CD14-positive monocyte (primary cell): ENCODE measurements at places on chromosomes 4 and X.

DNA sequence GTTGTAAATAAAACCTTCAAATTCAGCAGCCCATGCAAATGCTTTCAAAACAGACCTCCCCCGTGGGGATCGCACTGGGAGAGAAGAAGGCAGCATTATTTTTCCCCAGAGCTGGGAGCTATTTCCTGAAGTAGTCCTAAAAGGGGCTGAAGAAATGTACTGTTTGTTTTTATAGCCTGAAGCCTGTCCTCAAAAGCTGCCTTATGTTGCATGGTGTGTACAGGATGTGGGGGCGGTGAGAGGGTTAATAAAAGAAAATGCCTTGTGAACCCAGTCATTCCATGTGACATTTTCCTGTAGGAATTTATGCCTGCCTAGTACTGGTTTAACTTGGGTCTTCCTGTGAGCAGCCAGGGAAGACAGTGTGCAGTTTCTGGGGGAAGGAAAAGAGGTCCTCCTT lies 144.1 kb downstream of the SOWAHB start:
- H3K4me1 ChIP-seq: no peaks in the 10 kb centered on the region
- H3K36me3 ChIP-seq: no peaks in the 10 kb centered on the region
- H3K4me3 ChIP-seq: no peak overlapping the region
- H3K27ac ChIP-seq: no peak overlapping the region
- peaks cover 2% of the 10 kb centered on the region for H3K27me3 ChIP-seq
- no peak for DNase-seq

- H3K36me3 ChIP-seq: no peaks in the 10 kb centered on the region
- no peak overlapping the region for H3K27ac ChIP-seq
- no peaks in the 10 kb centered on the region for H3K4me1 ChIP-seq
- no peak for DNase-seq
- H3K4me3 ChIP-seq: no peak overlapping the region
Observed at GRCh38 chr4:109359040-109359646, 56.7 kb upstream of the COL25A1 start.

GRCh38 chrX:131405497-131405896 lies 116.4 kb upstream of the IGSF1 start:
- H3K27me3 ChIP-seq: no peaks in the 10 kb centered on the region
- no peaks in the 10 kb centered on the region for H3K4me1 ChIP-seq
- no peak overlapping the region for H3K27ac ChIP-seq
- H3K4me3 ChIP-seq: no peak overlapping the region

- no peak for DNase-seq
- no peaks in the 10 kb centered on the region for H3K36me3 ChIP-seq
- H3K27me3 ChIP-seq: peaks cover 7% of the 10 kb centered on the region
- H3K4me3 ChIP-seq: no peak overlapping the region
- peaks cover 9% of the 10 kb centered on the region for H3K4me1 ChIP-seq
Observed at GRCh38 chr4:121873604-121874003, 3.3 kb upstream of the BBS7 start.

DNA sequence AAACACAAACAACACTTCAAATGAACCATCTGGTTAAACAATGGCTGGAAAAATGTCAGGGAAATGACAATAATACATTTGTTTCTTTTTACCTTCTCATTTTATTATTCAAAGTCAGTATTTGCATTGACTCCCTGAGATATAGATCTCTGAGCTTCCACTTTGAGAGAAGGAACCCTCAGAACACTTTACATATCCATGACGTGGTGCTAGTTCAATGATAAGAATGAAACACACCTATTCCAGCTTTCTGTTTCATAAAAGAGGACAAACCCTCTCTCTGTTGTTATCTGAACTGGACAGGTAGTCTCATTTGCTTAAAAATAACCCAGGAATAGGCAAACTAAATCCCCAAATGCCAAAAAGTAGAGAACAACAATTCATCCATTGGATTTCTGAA lies 65.3 kb upstream of the CCSER1 start:
- no peak overlapping the region for H3K27ac ChIP-seq
- no peaks in the 10 kb centered on the region for H3K36me3 ChIP-seq
- no peaks in the 10 kb centered on the region for H3K4me1 ChIP-seq

- H3K36me3 ChIP-seq: no peaks in the 10 kb centered on the region
- no peak for DNase-seq
- H3K27me3 ChIP-seq: no peaks in the 10 kb centered on the region
- no peaks in the 10 kb centered on the region for H3K4me1 ChIP-seq
- H3K27ac ChIP-seq: no peak overlapping the region
- H3K4me3 ChIP-seq: no peak overlapping the region
Observed at GRCh38 chr4:109005523-109005922, 242.7 kb upstream of the ETNPPL start.

DNA sequence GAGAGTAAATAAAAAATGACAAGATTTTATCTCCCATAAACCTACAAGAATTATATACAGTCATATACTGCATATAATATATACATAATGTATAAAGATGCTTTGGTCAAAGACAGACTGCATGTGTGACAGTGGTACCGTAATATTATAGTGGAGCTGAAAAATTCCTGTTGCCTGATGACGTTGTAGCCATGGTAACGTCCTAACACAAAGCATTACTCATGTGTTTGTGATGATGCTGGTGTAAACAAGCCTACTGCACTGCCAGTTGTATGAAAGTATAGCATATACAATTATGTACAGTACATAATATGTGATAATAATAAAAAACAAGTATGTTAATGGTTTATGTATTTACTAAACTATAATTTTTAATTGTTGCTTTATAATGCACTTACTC lies 245.2 kb upstream of the CENPE start:
- H3K4me1 ChIP-seq: no peaks in the 10 kb centered on the region
- H3K4me3 ChIP-seq: no peak overlapping the region

- H3K27me3 ChIP-seq: no peaks in the 10 kb centered on the region
- H3K27ac ChIP-seq: no peak overlapping the region
- H3K4me3 ChIP-seq: no peak overlapping the region
- peaks cover under 1% of the 10 kb centered on the region for H3K4me1 ChIP-seq
- peaks cover 20% of the 10 kb centered on the region for H3K36me3 ChIP-seq
Observed at GRCh38 chr4:158255727-158256324, 45.5 kb downstream of the TMEM144 start.

- no peaks in the 10 kb centered on the region for H3K4me1 ChIP-seq
- DNase-seq: no peak
- no peak overlapping the region for H3K27ac ChIP-seq
- H3K4me3 ChIP-seq: no peak overlapping the region
- no peaks in the 10 kb centered on the region for H3K36me3 ChIP-seq
- no peaks in the 10 kb centered on the region for H3K27me3 ChIP-seq
Observed at GRCh38 chrX:84873176-84873575, 130.5 kb upstream of the APOOL start.

DNA sequence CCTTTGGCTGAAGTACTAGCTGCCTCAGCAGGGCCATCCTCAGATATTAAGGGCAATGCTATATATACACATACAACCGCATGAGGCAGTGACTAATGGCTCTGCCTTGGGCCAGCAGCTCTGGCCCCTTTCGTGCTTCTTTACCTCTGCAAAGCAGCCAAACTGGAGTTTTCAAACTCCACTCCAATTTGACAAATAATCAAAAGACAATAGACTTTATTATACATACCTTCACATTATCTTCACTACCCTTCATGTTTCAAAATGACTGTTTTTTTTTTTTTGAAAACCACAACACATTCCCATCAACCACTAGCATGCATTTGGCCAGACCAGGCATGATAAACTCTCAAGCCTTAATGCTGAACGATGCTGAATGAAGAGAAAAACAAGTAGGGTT lies 187.7 kb downstream of the ENOX2 start:
- no peak for DNase-seq
- no peaks in the 10 kb centered on the region for H3K27me3 ChIP-seq
- H3K36me3 ChIP-seq: no peaks in the 10 kb centered on the region
- H3K4me1 ChIP-seq: no peaks in the 10 kb centered on the region
- H3K27ac ChIP-seq: no peak overlapping the region
- H3K4me3 ChIP-seq: no peak overlapping the region

DNA sequence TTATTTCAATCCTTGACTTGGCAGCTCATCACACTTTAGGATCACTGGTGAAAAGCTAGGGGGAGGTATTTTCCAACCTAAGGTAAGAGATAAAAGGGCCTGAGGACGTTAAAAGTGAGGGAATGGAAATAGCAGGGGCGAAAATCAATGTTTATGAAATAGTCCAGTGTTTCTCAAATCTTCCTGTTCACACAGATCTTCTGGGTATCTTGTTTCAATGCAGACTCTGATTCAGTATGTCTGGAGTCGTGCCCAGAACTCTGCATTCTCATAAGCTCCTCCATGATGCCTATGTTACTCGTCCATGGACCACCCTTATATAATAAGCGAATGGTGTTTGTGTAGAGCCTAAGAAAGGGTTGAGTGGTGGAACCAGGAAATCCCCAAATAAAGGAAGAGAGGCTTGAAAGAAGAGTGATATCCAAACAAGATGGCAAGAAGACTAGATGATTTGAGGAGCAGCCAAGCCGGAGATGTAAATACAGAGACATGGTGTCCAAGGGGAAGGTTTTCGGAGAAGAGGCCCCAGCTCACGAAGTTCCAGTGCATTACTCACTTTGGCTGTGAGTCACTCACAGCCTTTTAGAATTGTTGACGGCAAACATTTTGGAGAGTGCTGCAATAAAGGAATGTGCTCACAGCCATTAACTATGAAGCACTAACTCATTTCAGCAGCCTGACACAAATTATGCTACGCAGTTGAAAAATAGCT lies 215.6 kb upstream of the PPARGC1A start:
- H3K4me3 ChIP-seq: no peak overlapping the region
- no peak overlapping the region for H3K27ac ChIP-seq
- no peaks in the 10 kb centered on the region for H3K4me1 ChIP-seq
- H3K27me3 ChIP-seq: no peaks in the 10 kb centered on the region

- H3K27ac ChIP-seq: no peak overlapping the region
- H3K27me3 ChIP-seq: no peaks in the 10 kb centered on the region
- no peak overlapping the region for H3K4me3 ChIP-seq
- no peaks in the 10 kb centered on the region for H3K36me3 ChIP-seq
- no peaks in the 10 kb centered on the region for H3K4me1 ChIP-seq
Observed at GRCh38 chr4:138086611-138087041, 155.5 kb downstream of the SLC7A11 start.

GRCh38 chr4:90546114-90546513 lies 418.9 kb downstream of the CCSER1 start:
- no peak overlapping the region for H3K27ac ChIP-seq
- peaks cover 3% of the 10 kb centered on the region for H3K4me1 ChIP-seq
- no peaks in the 10 kb centered on the region for H3K36me3 ChIP-seq
- H3K27me3 ChIP-seq: no peaks in the 10 kb centered on the region

GRCh38 chr4:127580300-127580699 lies 52.5 kb upstream of the INTU start:
- no peaks in the 10 kb centered on the region for H3K4me1 ChIP-seq
- H3K27me3 ChIP-seq: no peaks in the 10 kb centered on the region
- no peak overlapping the region for H3K27ac ChIP-seq
- DNase-seq: no peak
- no peak overlapping the region for H3K4me3 ChIP-seq
- H3K36me3 ChIP-seq: no peaks in the 10 kb centered on the region

DNA sequence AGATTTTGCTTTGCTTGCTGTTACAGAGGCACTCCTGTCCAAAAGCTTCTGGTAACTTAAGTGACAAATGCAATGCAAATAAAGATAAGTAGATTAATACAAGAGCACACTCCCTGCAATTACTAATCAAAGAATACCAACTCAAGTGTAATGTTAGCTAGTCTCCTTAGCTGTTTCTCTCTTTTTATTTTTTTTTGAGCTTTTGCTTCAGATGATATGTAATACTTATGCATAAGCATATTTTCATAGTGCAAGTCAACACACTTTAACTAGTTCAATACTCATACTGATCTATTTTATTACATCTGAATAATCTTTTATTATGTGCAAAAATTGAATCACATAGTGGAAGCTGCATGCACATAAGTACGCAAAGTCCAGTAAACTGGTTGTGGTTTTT lies 2.7 kb downstream of the SLC7A11 start:
- no peaks in the 10 kb centered on the region for H3K36me3 ChIP-seq
- peaks cover 14% of the 10 kb centered on the region for H3K4me1 ChIP-seq
- no peak overlapping the region for H3K27ac ChIP-seq
- no peaks in the 10 kb centered on the region for H3K27me3 ChIP-seq
- no peak for DNase-seq

- DNase-seq: no peak
- H3K36me3 ChIP-seq: peaks cover 83% of the 10 kb centered on the region
- H3K27me3 ChIP-seq: no peaks in the 10 kb centered on the region
- no peaks in the 10 kb centered on the region for H3K4me1 ChIP-seq
- H3K27ac ChIP-seq: no peak overlapping the region
- no peak overlapping the region for H3K4me3 ChIP-seq
Observed at GRCh38 chr4:145154573-145154972, 25.8 kb downstream of the OTUD4 start.

DNA sequence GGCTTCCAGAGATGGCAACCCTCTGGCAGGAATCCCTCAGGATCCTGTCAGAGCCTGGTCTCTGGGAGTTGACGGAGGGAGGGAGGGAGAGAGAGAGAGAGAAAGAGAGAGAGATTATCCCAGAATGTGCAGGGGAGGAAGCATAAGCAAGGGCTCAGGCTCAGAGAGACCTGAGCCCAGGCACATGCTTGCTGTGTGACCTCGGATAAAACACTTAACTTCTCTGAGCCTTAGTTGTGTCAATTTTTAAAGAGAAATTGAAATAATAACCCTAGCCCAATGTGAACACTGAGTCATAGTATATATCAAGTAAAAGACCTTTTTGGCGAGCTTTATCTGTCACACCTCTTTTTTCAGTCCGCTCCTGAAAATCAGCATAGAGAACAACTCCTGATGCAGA lies 473 bp upstream of the USP51 start:
- H3K27ac ChIP-seq: no peak overlapping the region
- no peak for DNase-seq
- no peak overlapping the region for H3K4me3 ChIP-seq
- H3K4me1 ChIP-seq: peaks cover 7% of the 10 kb centered on the region
- no peaks in the 10 kb centered on the region for H3K27me3 ChIP-seq

DNA sequence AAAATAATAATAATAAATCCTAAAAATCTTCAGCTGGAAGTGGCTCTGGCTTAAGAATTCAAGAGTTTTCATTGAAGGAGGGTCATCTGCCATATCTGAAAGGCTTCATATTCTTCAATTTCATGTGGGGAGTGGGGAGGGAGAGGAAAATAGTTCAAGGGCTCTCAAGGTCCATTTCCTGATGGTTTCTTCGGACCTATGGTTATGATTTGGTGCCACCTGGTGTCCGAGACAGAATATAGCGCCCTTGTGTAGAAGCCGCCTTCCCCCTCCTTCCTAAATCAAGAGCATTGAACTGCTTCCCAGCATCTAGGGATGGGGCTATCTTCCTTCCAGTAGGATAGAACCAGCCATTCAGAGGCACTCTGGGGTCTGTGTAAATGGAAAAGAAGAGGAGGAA lies 34.3 kb downstream of the NLGN3 start:
- H3K4me3 ChIP-seq: no peak overlapping the region
- H3K27me3 ChIP-seq: no peaks in the 10 kb centered on the region
- peak; percentile 55 for DNase-seq

GRCh38 chr4:119932277-119932676 lies 134.4 kb downstream of the MAD2L1 start:
- H3K27me3 ChIP-seq: no peaks in the 10 kb centered on the region
- no peaks in the 10 kb centered on the region for H3K4me1 ChIP-seq
- no peak for DNase-seq
- no peak overlapping the region for H3K27ac ChIP-seq
- no peaks in the 10 kb centered on the region for H3K36me3 ChIP-seq

- H3K27me3 ChIP-seq: no peaks in the 10 kb centered on the region
- no peak overlapping the region for H3K4me3 ChIP-seq
- H3K27ac ChIP-seq: no peak overlapping the region
Observed at GRCh38 chr4:46506876-46507275, 116.9 kb upstream of the GABRA2 start.
